ENCODE measurements at places on chromosomes 4 and X. TPM values are rescaled to one million over a fixed set of nuclear protein-coding genes. Genes with fewer than 3 reads are reported as not detected.

Gene FGF13
- total RNA-seq = 17.1 TPM

Gene MXRA5
- total RNA-seq = 0.99 TPM

Gene FAM47A
- total RNA-seq = not detected

Gene OTC
- total RNA-seq = not detected

Gene SMPX
- not detected for total RNA-seq

Gene TMPRSS11F
- total RNA-seq = not detected

Gene IL2RG
- total RNA-seq = not detected

Gene TMSB15A
- total RNA-seq = 66.4 TPM

Gene KLHL4
- total RNA-seq = 22.4 TPM

All from H9 (cell line).